Lower lobe of right lung (tissue), 2 donors: ENCODE measurements at places on chromosomes 3 and 15.

- no peaks in the 10 kb centered on the region for H3K27me3 ChIP-seq
- no peaks in the 10 kb centered on the region for H3K36me3 ChIP-seq
- no peak overlapping the region for H3K4me3 ChIP-seq
- H3K27ac ChIP-seq, result no peak overlapping the region
These were observed 230.1 kb downstream of the CLSTN2 start for GRCh38 chr3:140164922-140165590.

DNA sequence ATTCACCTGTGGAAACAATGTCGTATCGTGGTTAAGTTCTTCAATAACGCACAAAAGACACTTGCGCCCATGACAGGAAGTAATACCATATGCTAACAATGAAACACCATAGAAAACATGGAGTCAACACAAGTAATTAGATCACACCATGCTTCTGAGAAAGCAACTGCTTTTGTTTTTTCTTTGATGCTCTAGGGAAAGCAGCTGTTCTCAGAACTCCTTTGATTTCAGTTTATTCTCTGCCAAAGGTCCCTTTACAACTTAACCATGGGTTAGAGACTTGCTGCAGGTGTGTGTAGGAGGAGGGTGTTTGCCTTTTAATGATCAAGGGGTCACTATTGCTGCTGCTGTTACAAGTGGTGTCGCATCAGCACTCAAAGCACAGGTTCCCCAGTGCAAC is 324.0 kb upstream of the SLCO3A1 start:
- no peak for DNase-seq
- no peaks in the 10 kb centered on the region for H3K4me1 ChIP-seq
- H3K27ac ChIP-seq, result no peak overlapping the region
- H3K27me3 ChIP-seq, result peaks cover 4% of the 10 kb centered on the region
- H3K4me3 ChIP-seq, result no peak overlapping the region

- peaks cover 5% of the 10 kb centered on the region for H3K4me1 ChIP-seq
- no peak overlapping the region for H3K4me3 ChIP-seq
- no peak overlapping the region for H3K27ac ChIP-seq
- no peak for DNase-seq
These were observed 23.8 kb upstream of the NMB start for GRCh38 chr15:84681831-84682230.

- H3K27ac ChIP-seq, result no peak overlapping the region
- H3K4me1 ChIP-seq, result no peaks in the 10 kb centered on the region
- no peak for DNase-seq
- no peaks in the 10 kb centered on the region for H3K36me3 ChIP-seq
- no peaks in the 10 kb centered on the region for H3K27me3 ChIP-seq
These were observed 199.6 kb upstream of the CBLB start for GRCh38 chr3:106068381-106068780.

GRCh38 chr15:38627689-38628277 is 63.2 kb upstream of the RASGRP1 start:
- DNase-seq, result no peak
- H3K27ac ChIP-seq, result no peak overlapping the region
- no peaks in the 10 kb centered on the region for H3K36me3 ChIP-seq
- H3K4me3 ChIP-seq, result no peak overlapping the region

GRCh38 chr3:28286595-28286994 is 45.2 kb downstream of the CMC1 start:
- no peak overlapping the region for H3K4me3 ChIP-seq
- no peak for DNase-seq
- no peaks in the 10 kb centered on the region for H3K27me3 ChIP-seq
- H3K4me1 ChIP-seq, result no peaks in the 10 kb centered on the region

GRCh38 chr3:134075568-134075825 is 45.8 kb upstream of the SLCO2A1 start:
- DNase-seq, result no peak
- no peak overlapping the region for H3K4me3 ChIP-seq
- H3K27ac ChIP-seq, result no peak overlapping the region
- no peaks in the 10 kb centered on the region for H3K27me3 ChIP-seq
- no peaks in the 10 kb centered on the region for H3K4me1 ChIP-seq

DNA sequence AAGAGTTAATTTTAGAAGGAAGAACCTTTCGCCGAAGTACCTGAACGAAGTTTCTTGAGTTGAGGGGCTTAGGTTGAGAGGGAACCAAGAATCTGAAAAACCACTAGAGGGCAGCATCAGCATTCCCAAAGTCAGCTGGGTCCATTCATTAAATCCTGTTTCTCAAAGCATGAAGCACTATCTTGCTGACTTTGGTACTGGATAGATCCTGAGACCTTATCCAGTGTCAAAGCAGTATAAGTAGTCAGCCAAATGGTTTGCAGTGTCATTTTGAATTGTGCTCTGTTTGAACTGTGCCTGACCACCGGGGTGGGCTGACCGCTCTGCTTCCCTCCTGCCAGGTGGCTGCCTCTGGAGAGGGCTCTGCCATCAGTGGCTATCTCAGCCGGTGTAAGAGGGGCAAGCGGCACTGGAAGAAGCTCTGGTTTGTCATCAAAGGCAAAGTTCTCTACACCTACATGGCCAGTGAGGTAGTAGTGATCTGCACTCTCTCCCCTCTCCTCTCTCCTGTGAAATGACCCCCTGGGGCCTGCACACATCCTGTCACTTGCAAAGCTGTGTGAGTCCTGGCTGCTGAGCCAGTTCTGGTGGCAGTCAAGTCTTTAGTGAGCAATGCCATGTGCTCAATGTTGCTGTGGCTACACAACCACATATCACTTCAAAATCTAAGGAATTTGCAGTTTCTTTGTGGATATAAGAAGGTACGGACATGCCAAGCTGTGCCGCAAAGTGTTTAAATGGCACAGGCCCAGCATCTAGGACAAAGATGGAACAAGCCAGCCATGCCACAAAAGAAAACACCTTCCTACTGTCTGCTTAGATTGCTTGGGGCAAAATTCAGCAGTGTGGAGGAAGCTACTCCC is 21.4 kb upstream of the NR2C2 start:
- no peak overlapping the region for H3K27ac ChIP-seq
- no peak for DNase-seq
- H3K27me3 ChIP-seq, result no peaks in the 10 kb centered on the region
- H3K4me1 ChIP-seq, result peaks cover 7% of the 10 kb centered on the region
- peaks cover 57% of the 10 kb centered on the region for H3K36me3 ChIP-seq

DNA sequence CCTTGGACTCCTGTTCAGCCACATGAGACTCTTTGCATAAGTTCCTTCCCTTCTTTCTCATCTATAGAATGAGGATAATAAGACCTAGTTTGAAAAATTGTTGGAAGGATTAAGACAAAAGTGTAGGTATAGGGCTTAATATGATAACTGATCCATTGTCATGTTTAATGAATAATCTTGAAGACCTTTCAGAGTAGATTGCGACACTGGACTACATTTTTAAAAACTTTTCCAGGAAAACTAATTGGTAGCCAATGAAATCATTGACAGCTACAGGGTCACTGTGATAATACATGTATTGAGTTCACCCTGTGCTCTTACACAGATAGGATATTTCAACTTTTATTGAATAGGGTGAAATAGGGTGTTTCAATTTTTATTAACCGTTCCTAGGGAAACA is 78.5 kb upstream of the FBN1 start:
- no peaks in the 10 kb centered on the region for H3K27me3 ChIP-seq
- H3K4me3 ChIP-seq, result no peak overlapping the region
- H3K27ac ChIP-seq, result no peak overlapping the region
- no peak for DNase-seq

- H3K36me3 ChIP-seq, result no peaks in the 10 kb centered on the region
- DNase-seq, result no peak
- peaks cover 5% of the 10 kb centered on the region for H3K4me1 ChIP-seq
- H3K27me3 ChIP-seq, result no peaks in the 10 kb centered on the region
- no peak overlapping the region for H3K4me3 ChIP-seq
These were observed 652.6 kb downstream of the FHIT start for GRCh38 chr3:60598671-60599070.

GRCh38 chr15:40335938-40336743 is 4.6 kb downstream of the CCDC9B start:
- H3K27ac ChIP-seq, result peak overlapping the region; percentile 90
- H3K4me1 ChIP-seq, result peaks cover 100% of the 10 kb centered on the region
- no peak for DNase-seq
- H3K36me3 ChIP-seq, result peaks cover 27% of the 10 kb centered on the region
- H3K4me3 ChIP-seq, result no peak overlapping the region
- H3K27me3 ChIP-seq, result no peaks in the 10 kb centered on the region

DNA sequence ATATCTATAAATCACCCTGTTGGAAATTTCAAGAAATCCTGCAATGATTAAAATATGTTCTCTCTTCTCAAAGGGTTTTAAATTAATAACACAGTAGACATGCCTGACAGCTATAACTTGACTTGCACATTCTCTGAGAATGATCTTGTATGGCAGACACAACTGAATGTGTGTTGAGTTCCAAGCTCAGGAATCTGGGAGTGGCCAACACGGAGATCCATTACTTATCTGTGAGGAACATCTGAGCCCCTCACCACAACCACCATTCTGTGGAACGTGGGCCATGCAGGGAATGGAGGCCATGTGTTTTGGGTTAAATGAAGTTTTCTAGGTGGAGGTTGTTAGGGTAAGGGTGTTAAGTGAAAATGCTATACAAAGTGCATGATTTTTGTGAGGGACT is 105.3 kb upstream of the CHMP2B start:
- H3K36me3 ChIP-seq, result no peaks in the 10 kb centered on the region
- no peak overlapping the region for H3K4me3 ChIP-seq
- no peaks in the 10 kb centered on the region for H3K4me1 ChIP-seq
- H3K27me3 ChIP-seq, result no peaks in the 10 kb centered on the region

- no peaks in the 10 kb centered on the region for H3K36me3 ChIP-seq
- H3K27me3 ChIP-seq, result peaks cover 12% of the 10 kb centered on the region
- H3K4me1 ChIP-seq, result no peaks in the 10 kb centered on the region
- DNase-seq, result no peak
These were observed 16.6 kb upstream of the EHHADH start for GRCh38 chr3:185270262-185270955.

DNA sequence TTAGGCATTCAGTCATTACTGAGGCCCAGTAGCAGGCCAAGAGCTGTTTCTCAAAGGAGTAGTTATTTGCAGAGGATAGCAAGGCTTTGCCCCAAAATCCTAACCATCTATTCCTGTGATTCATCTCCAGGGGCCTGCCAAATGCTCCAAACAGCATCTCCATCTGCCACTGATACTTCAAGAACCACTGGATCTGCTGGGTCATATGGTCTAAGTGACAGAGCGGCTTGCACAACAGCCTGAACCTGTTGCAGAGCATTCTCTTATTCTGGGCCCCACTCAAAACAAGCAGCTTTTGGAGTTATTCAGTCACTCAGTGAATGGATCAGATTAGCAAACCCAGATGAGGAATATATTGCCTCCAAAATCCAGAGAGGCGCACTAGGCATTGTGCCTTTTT is 68.8 kb upstream of the ALDH1A3 start:
- H3K27ac ChIP-seq, result no peak overlapping the region
- no peaks in the 10 kb centered on the region for H3K27me3 ChIP-seq
- no peaks in the 10 kb centered on the region for H3K4me1 ChIP-seq
- no peak for DNase-seq
- no peaks in the 10 kb centered on the region for H3K36me3 ChIP-seq
- no peak overlapping the region for H3K4me3 ChIP-seq

- H3K27me3 ChIP-seq, result peaks cover 5% of the 10 kb centered on the region
- no peaks in the 10 kb centered on the region for H3K36me3 ChIP-seq
- no peak overlapping the region for H3K4me3 ChIP-seq
These were observed 202.7 kb upstream of the KBTBD8 start for GRCh38 chr3:66795365-66795764.

DNA sequence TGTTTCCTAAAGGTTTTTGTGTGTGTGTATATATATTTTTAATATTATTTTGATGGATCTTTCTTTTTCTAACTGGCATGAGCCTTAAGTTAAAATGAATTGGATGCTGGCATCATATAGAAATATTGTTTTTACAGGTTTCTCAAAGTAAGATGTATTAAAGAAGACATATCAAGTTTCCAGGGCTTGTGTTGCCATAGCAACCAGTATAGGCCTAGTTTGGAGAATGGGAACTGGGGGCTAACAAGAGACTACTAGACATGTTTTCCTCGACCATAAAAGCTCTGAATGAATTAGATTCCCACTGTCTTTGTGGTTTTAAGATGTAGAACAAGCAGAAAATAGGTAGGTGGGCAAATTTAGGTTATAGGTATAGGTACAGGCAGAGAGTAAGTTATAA is 771.4 kb downstream of the TUSC7 start:
- H3K27ac ChIP-seq, result no peak overlapping the region
- no peaks in the 10 kb centered on the region for H3K36me3 ChIP-seq
- H3K4me1 ChIP-seq, result no peaks in the 10 kb centered on the region
- no peaks in the 10 kb centered on the region for H3K27me3 ChIP-seq

GRCh38 chr3:64872345-64872744 is 184.5 kb upstream of the ADAMTS9 start:
- no peak for DNase-seq
- no peak overlapping the region for H3K27ac ChIP-seq
- no peaks in the 10 kb centered on the region for H3K27me3 ChIP-seq
- no peaks in the 10 kb centered on the region for H3K36me3 ChIP-seq

- H3K27ac ChIP-seq, result no peak overlapping the region
- no peak overlapping the region for H3K4me3 ChIP-seq
- no peaks in the 10 kb centered on the region for H3K4me1 ChIP-seq
- no peaks in the 10 kb centered on the region for H3K36me3 ChIP-seq
- DNase-seq, result no peak
- no peaks in the 10 kb centered on the region for H3K27me3 ChIP-seq
These were observed 96.6 kb downstream of the FHIT start for GRCh38 chr3:61154457-61155198.

GRCh38 chr3:128488991-128489673 is 3.9 kb downstream of the GATA2 start:
- H3K4me3 ChIP-seq, result peak overlapping the region; percentile 65
- peaks cover 100% of the 10 kb centered on the region for H3K27me3 ChIP-seq
- DNase-seq, result no peak
- peaks cover 60% of the 10 kb centered on the region for H3K4me1 ChIP-seq
- no peaks in the 10 kb centered on the region for H3K36me3 ChIP-seq

DNA sequence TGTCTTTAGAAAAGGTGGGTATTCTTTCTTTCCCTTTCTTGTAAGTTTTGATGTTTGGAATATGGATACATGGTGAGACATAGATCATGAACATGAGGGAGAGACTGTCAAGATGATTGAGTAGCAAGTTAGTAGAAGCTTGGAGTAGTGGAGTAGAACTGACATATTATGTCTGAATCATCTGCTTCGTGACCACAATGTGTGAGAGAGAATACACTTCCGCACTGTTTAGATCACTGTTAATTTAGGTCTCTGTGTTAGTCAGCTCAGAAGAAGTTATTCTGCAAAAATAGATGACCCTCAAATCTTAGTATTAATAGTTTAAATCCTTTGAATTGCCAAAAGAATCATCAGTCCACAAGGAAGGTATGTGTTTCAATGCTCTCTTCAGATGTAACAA is 151.0 kb downstream of the OXSM start:
- H3K27me3 ChIP-seq, result no peaks in the 10 kb centered on the region
- H3K36me3 ChIP-seq, result no peaks in the 10 kb centered on the region
- no peaks in the 10 kb centered on the region for H3K4me1 ChIP-seq

DNA sequence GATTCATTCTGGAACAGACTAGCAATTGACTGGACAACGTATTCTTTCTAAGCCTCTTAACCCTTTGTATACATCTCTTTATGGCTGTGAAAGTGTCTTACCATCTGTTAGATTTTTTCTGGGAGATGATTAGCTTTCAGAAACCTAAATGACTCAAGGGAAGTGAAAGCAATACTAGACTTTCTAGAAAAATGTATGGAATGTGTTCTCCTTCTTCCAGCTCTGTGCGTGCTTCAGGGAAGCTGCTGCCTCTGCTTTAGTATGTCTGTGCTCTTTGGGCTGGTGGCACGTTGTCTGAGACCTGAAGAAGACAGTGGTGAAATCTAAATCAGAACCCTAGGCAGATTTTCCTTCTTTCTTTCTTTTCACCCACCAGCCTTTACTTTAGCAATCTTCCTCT is 89.5 kb downstream of the ITPR1 start:
- no peaks in the 10 kb centered on the region for H3K36me3 ChIP-seq
- DNase-seq, result no peak
- no peak overlapping the region for H3K4me3 ChIP-seq
- H3K27me3 ChIP-seq, result no peaks in the 10 kb centered on the region
